ENCODE measurements at places on chromosomes 13 and 19.

- no peak for DNase-seq
Observed at GRCh38 chr13:98310485-98311199, 133.6 kb upstream of the RNF113B start.

DNA sequence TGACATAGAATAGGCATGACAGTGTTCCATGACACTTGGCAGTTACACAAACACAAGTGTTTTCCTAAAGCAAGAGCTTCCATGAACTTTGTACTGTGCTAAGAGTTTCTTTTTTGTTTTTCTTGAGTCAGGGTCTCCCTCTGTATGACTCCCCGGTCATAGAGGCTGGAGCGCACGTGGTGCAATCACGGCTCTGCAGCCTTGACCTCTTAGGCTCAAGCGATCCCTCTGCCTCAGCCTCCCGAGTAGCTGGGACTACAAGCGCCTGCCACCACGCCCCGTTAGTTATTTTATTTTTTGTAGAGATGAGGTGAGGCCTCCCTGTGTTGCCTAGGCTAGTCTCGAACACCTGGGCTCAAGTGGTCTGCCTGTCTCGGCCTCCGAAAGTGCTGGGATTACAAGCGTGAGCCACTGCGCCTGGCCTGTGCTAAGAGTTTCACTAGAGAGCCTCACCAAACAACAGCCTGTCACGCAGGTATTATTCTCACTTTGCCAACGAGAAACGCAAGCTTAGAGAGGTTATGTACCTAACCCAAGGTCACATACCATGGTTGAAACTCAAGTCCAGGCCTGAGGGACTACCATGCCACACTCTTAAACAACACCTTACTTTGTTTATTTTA lies 355.9 kb downstream of the KLF12 start:
- DNase-seq: no peak

GRCh38 chr19:46186101-46186716 lies 38.2 kb downstream of the IGFL2 start:
- DNase-seq: no peak

- DNase-seq: no peak
Observed at GRCh38 chr19:5397804-5398692, 57.2 kb upstream of the ZNRF4 start.

DNA sequence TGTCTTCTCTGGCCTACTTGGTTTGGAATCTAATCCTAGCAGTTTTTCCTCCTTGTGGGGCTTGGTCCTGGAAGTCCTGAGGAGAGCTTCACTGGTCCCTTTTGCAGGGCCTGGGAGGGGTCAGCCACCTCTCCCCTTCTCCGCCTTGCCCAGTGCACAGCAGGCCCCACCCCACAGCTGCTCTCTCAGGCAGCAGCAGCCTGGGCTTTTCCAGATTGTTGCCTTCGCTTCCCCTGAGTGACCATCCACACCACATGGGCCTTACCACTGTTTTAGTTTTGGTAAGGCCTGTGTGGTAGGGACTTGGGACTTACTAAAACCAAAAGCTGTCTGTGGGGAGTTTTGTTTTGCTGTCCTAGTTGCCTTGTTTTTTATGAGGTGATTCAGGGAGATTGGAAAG lies 11.5 kb downstream of the MPHOSPH8 start:
- no peak for DNase-seq

DNA sequence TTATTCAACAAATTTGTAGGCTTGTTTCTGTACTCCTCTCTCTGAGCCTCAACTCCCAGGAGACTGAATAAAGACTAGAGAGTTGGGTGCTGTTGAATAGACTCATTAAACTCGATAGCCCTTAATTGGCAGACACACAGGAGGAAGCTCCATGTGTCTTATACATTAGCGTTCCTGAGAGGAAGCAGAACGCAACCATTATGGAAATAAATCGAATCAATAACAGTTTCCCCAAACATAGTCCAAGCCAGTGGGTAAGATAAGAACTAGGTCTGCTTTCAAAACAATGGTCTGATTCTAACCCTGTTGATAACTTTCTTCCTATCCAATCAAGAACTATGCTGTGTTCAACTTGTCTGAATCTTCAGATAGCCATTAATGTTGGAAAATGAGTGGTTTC lies 118.1 kb upstream of the FNDC3A start:
- DNase-seq: no peak

GRCh38 chr13:35984776-35985453 lies 146.3 kb downstream of the DCLK1 start:
- DNase-seq: peak; percentile 79

DNA sequence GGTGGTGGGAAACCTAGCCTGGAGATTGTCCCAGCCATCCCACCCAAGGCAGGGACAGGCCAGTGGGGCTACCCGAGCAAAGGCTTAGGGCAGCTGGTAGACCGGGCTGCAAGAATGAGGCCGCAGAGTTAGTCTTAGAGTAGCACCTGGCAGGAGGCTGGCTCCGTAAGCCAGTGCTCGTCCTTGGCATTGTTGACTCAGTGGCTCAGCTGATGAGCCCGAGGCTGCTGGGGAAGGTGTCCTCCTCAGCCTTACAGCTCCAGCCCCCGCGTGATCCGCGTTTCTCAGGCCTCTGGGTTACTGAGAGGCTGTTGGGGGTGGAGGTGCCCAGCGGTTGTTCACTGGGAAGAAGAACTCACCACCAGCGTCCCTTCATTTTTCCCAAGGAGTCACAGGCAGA lies 24.7 kb downstream of the PPP1R37 start:
- no peak for DNase-seq

DNA sequence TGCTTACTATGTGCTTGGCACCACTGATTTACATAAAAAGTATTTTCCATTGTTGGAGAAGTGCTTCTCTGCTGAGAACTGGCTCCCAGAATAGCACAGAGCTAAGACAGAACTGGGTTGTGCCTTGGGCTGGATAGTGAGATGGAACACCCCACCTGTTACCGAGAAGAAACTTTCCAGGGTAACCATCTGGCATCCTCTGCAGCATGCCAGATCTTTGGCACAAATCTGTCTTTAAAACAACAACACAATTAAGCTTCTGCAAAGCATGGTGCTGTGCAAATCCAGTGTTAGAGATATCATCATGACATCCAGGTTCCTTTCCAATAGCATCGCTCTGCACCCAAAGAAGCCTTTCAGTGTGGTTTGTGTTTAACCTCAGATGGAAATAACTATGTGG lies 202.5 kb upstream of the RFC3 start:
- DNase-seq: no peak

- no peak for DNase-seq
Observed at GRCh38 chr13:77781808-77782207, 84.3 kb downstream of the SLAIN1 start.

GRCh38 chr13:38566519-38566918 lies 120.4 kb upstream of the FREM2 start:
- DNase-seq: peak; percentile 37

- DNase-seq: no peak
Observed at GRCh38 chr13:95874286-95874685, 178.9 kb downstream of the UGGT2 start.

- no peak for DNase-seq
Observed at GRCh38 chr13:46526740-46527139, 26.2 kb upstream of the LRCH1 start.

GRCh38 chr13:79779761-79780160 lies 298.8 kb downstream of the NDFIP2 start:
- DNase-seq: no peak

GRCh38 chr13:73816702-73817101 lies 317.5 kb downstream of the KLF12 start:
- no peak for DNase-seq

DNA sequence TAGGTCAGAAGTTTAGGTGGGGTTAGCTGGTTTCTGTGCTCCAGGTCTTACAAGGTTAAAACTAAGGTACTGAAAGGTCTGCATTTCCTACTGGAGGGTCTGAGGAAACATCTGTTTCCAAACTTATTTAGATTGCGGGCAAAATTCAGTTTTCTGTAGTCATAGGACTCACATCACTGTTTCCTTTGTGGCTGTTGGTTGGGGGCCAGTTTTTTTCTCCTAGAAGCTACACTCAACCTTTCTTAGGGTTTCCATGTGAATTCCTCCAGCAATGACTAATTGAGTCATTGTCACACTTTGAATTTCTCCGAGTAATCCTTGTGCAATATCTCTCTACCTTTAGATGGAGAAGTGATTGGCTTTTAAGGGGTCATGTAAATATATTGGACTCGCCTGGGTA lies 773.4 kb upstream of the SLITRK1 start:
- DNase-seq: no peak

DNA sequence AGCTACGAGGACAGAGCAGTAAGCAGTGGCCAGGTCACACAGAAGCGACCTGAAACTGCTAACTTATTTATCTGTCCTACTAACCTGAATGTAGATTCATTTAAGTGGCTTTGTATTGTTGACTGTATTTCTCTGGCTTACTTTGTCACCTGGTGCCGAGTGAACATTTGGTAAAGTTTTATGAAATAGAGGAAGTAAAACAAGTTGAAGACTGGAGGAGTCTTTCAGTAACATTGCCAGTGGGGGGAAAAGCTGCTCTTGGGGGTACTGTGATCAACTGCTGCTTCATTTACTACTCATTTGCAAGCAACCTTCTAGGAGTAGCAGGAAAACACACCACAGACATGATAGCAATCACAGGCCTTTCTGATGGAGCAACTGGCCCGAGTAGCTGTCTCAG lies 615.0 kb downstream of the FGF9 start:
- no peak for DNase-seq
